H7 (cell line): ENCODE measurements at places on chromosomes 2 and 18.
A peak's percentile ranks its signal among the peaks of the same experiment; 100 is the strongest.

DNA sequence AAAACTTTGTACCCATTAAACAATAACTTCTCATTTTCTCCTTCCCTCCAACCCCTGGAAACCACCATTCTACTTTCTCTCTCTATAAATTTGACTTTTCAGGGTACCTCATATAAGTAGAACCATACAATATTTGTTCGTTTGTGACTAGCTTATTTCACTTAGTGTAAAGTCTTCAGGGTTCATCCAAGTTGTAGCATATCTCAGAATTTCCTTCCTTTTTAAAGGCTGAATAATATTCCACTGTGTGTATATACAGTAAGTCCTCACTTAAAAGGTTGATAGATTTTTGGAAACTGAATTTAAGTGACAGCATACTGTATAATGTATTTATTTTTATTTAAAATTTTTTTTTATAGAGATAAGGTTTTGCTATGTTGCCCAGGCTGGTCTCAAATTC is 13.9 kb downstream of the CASP10 start:
- DNase-seq = no peak

- DNase-seq = no peak
Measured at GRCh38 chr2:192585418-192585817, 390.7 kb upstream of the TMEFF2 start.

DNA sequence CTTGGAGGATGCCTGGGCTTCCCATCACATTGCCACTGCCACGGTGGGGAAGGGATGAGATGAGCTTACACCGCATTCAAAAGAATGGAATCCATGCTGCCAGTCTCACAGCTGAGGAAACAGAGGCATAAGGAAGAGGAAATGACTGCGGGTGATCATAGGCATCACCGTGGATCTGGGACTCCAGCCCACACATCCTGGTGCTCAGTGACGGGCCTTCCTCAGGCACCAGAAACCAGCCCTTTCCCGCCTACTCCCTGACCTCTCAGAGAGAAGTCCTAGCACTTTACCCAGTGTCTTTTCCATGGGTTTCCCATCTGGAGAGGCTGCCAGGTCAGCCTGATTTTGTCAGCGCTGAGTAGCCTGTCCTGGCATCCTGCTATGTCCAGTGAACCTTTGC is 5.3 kb upstream of the PLB1 start:
- no peak for DNase-seq

DNA sequence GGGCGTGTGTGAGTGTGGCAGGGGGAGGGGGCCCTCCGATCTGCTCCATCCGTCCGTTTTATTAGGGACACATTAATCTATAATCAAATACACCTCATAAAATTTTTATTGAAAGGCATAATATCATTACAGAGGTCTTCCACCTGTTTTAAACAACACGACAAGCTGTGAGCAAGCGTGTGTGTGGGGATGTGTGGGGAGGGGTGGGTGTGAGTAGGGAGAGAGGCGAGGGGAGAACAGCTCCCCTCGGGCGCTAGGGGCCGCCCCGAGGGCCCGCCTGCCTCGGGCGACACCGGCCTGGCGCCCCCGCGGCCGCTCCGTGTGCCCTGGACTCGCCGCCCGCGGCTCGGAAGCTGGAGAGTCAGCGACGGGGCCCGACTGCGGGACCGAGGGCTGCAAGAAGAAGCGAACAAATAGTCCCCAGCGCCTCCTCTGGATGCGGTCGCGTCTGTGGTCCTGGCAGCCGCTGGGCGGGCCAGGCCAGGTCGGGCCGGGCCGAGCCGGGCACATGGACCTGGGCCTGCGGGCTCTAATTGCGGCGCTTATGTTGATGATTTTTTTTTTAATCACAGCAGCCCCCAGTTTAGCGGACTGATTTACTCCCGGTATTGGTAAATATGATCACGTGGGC is 352 bp upstream of the HOXD9 start:
- DNase-seq = peak; percentile 87

- DNase-seq = no peak
Measured at GRCh38 chr2:183163821-183164649, 39.8 kb downstream of the NUP35 start.
